ENCODE measurements at places on chromosomes 11 and 22.

DNA sequence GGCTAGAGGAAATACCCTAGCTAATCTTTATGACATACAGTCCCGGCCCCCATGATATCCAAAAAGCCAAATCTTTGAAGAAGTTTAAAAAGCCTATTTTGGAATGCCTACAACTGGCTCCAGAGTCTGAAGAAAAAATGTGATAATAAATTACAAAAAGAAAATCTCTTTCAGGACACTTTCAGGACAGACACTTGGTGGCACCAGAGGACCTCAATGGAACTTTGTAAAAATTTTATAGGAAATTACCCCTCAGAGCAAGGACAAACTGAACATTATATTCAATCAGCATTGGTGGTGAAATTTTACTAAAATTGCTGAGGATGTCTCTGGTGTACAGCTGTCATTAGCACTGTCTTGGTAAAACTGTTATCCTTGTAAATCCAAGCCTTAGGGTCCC is 81.0 kb downstream of the CCDC73 start:
- DNase-seq, result no peak

GRCh38 chr11:69683764-69684333 is 8.7 kb upstream of the LTO1 start:
- DNase-seq, result no peak

GRCh38 chr22:30889268-30889995 is 79.1 kb downstream of the MORC2 start:
- no peak for DNase-seq

DNA sequence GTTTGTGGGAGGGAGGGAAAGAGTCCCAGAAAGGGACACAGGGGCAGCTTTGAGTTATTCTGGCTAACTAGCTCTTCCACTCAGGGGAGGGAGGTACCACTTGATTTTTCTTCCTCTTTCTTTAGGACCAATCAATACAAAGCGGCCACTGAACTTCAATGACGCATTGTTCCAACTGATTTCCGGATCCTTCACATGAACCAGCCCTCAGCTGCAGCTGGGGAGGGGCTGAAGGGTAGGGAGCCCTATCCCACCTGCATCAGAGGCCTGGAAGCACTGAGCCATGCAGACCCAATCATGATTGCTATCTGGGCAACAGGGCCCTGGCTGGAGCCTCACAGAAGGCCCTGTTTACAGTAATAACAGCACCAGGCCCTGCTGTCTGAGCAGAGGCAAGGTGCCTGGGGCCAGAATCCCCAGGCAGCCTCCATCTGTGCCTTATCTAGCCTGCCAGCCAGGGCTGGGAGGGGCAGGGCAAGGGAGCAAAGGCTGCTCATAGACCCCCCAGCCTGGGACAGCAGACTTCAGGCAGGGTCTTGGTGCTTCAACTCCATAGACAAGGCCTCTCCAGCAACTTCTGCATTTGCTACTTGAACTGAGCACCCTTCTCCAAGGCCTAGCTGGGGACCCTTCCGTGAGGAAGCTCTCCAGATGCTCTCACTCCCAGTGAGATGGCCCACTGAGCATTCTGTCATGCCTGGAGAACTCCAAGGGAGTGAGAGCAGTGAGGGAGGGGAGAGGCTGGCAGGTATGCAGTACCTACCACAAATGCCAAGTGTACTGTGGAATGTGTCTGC is 22.5 kb downstream of the CLPB start:
- peak; percentile 88 for DNase-seq

- DNase-seq, result peak; percentile 1
Measured at GRCh38 chr11:2513441-2513840, 68.6 kb downstream of the KCNQ1 start.

DNA sequence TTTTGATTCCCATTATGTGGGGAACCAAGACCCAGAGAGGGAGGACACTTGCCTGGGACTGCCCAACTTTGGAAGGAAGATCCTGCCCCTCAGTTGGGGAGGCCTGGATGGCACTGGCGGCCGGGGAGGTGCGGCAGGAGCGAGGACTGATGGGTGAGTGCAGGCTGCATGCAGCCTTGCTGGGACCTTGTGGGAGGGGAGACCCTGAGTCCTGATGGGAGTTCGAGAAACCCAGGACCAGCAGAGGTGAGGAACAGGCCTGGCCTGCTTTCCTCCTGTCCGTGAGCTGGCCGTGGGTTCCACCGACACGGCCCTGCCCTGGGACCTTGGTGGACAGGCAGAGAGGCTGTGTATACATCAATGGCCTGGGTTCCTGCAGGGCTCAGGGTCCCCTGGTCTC is 19.3 kb upstream of the SMIM38 start:
- no peak for DNase-seq

GRCh38 chr11:86623041-86623621 is 49.3 kb downstream of the ME3 start:
- DNase-seq, result no peak

- DNase-seq, result no peak
Measured at GRCh38 chr11:4982678-4983077, 12.0 kb upstream of the OR51L1 start.

DNA sequence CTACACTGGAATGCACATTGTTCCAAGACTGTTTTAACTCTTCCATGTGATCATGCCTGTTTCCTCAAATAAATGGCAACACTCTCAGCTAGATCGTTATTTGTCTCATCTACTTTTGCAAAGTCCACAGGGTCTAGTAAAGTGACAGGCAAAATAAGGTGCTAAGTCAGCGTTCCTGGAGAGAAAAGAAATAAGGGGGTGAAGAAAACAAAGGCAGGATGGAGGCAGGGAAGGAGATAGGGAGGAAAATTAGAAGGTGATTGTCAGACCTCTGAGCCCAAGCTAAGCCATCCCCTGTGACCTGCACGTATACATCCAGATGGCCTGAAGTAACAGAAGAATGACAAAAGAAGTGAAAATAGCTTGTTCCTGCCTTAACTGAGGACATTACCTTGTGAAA is 132.1 kb downstream of the RAB38 start:
- no peak for DNase-seq

- no peak for DNase-seq
Measured at GRCh38 chr11:87523276-87523675, 485.5 kb downstream of the TMEM135 start.

DNA sequence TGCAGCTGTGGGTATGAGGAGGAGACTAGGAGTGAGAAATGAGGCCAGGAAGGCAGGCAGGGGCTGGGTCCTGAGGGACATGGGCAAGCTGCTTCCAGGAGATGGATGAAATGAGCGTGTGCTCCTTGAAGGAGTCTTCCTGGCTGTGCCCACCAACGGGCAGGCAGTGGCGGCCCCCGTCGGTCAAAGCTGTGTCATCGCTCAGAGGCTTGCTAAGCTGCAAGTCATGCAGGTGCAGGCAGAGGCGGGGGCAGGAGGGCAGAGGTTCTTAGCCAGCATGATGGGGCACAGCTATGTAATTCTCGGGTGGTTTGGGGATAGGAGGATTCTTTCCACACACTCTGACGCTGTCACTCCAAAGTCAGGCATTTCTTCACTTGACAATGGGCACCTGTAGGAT is 12.5 kb upstream of the PEX26 start:
- no peak for DNase-seq

DNA sequence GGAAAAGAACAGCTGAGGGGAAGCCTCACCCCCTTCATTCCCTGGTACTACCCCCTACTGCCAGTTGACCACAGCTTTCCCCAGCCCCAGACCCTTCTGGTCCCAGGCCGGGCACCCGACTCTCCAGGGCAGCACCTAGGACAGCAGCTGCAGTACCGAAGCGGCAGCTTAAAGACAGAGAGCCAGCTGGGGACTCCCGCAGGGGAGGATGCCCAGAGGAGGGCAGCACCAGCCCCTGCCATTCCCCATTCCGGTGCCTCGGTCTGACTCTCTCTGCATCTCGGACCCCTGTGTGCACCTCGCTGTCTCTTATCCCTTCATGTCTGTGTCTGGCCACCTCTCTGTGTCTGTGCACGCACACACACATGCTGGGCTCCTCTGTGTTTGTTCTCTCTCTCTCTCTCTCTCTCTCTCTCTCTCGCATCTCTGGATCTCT is 9.4 kb downstream of the IGSF9B start:
- no peak for DNase-seq

- DNase-seq, result no peak
Measured at GRCh38 chr11:67055812-67056211, 835 bp upstream of the RHOD start.

- no peak for DNase-seq
Measured at GRCh38 chr11:45713573-45713972, 48.2 kb upstream of the CHST1 start.
